ENCODE measurements at places on chromosomes 4 and X.
A peak's percentile ranks its signal among the peaks of the same experiment; 100 is the strongest.

GRCh38 chr4:12965334-12965733 lies 518.8 kb downstream of the RAB28 start:
- no peak for DNase-seq

DNA sequence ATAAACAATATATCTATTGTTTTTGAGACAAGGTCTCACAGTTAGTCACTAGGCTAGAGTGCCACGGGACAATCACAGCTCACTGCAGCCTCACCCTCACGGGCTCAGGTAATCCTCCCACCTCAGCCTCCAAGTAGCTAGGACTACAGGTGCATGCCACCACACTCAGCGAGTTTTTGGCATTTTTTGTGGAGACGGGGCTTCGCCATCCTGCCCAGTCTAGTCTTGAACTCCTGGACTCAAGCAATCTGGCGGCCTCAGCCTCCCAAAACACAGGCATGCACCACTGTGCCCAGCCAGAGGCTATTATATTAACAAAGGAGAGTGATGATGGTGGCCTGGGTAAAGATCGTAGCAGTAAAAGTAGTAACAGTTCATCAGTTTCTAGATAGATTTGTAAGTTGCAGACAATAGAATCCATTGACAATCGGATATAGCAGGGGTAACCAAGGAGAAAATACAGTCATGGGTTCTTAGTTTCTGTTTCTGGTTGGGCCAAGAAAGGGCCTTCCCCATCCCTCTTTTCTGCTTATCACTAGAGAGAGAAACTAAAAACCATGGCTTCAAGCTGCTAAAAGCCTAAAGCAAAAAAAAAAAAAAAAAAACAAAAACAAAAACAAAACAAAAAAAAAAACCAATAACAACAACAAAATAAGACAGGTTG lies 60.6 kb downstream of the ANXA10 start:
- DNase-seq, result no peak

DNA sequence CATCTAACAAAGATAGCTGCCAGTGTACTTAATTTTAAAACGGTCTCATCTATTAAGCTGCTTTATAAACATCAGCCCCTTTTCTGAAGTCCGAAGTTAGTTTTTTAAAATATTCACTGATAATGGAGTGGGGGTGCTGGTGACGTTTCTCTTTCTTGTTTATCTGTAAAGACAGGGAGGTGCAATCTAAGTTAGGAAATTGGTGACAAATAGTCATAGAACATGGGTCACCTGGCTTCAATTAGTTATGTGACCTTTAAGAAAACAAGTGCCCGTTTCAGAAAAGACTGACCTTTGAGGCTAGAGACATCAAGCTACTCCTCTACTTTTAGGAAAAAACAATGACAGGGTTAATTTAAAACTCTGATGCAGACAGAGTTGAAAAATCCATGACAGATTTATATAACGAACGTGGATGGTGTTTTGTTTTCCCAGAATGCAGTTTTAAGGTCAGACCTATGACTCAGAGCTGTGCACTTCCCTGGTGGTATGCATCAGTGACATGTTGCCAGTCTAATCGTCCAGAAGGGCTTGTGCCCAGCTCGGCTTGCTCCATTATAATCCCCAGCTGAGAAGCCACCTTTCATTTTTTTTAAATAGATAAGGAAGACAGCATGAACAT lies 38.2 kb downstream of the FHL1 start:
- no peak for DNase-seq

- no peak for DNase-seq
Observed at GRCh38 chr4:168139336-168139735, 47.0 kb downstream of the ANXA10 start.

DNA sequence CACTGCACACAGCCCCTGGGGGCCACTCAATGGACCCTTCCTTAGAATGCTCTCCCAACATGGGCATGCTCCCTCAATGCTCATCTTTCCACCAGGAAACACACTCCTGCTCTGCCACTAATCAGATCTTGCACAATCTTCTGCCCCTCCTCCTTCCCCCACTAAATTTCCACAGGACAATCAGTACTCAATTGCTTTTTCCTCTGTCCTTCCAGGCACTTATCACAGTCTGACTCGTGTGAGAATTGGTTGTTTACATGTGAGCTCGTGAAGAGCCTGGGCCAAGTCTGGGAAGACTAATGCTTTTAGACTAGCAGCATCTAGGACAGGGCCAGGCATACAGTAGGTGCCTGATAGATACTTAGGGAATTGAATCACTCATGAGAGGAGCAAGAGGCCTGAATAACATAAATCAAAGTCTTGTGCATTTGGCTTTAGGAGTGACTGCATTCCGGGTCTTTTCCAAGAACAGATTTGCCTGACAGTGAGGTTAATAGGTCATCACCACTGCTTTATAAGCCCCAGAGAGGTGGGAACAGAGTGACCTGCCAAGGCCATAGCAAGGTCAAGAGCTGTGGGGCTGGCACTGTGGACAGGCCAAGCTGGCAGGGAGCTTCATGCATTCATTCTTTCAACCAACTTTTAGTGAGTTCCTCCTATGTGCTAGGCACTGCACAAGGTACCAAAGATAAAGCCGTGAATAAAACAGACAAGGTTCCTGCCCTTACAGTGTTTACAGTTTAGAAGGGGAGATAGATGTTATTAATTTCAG lies 55.0 kb downstream of the PRPS1 start:
- DNase-seq, result no peak

DNA sequence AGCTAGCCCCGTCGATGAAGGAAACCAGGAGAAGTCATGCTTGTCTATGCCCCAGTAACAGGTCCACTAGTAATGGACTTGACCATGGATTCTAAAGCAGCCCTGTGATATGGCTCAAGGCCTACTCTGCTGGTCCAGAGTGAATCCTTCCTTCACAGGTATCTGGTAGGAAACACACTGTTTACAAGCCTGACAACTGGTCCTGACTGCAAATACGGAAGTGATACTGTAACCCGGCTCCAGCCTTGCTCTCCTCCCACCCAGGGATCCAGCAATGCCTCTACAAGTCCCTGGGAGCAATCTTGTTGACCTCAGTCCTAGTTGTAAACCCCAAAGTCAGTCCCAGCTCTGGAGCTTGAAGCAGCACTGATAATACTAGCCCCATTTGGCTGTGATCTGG lies 239.2 kb upstream of the GRID2 start:
- DNase-seq, result no peak

- no peak for DNase-seq
Observed at GRCh38 chr4:127783955-127784770, 2.0 kb downstream of the HSPA4L start.

DNA sequence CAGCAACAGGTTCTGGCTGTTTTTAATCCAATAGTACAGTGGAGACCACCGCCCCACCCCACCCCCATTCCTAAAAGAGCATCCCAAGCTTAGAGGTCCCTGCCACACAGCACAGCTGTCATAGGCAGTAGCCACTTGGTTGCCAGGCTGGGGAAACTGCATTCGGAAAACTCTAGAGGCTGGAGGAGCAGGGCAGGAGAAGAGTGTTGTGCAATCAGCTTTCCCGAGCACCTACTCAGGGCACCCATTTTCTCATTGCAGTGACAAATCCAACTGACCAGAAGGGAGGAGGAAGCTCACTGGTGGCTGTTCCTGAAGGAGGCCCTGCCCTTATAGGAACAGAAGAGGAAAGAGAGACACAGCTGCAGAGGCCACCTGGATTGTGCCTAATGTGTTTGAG lies 1.1 kb downstream of the CXCL1 start:
- no peak for DNase-seq

- no peak for DNase-seq
Observed at GRCh38 chr4:99848591-99849001, 32.0 kb downstream of the DAPP1 start.

DNA sequence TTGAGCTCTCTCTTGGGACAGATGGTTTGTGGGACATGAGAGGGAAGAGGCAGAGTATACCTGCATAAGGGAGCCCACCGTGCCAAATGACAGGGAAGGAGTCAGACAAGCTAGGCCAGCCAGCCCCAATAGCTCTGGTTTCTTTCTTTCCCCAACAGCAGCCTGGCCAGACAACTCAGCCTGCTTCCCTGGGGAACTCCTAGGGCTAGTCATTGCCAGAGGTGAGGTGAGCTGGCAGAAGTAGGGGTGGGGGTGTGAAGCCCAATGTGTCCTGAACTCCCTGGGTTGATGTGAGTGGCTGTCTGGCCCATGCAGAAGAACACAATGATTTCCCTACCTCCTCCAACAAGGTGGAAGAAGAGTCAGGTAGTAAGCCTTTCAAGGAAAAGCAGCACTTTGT lies 135.5 kb downstream of the AMMECR1 start:
- DNase-seq, result no peak

DNA sequence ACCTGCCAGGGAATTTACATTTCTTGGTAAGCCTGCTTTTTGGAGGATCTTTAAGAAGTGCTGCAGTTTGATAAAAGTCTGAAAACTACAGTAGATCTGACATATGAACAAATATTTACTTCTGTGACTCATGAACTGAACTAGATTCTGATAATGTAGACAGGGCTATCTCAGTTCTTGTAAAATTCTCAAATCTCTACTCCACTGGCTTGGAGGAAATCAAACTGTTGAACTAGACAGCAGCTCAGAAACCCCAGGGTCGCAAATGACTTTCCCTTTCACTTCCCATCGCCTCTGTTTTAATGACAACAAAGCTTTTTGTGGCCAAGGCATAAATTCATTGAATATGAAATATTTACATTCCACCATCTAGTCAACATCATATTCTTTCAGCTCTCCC lies 15.4 kb upstream of the OCIAD1 start:
- DNase-seq, result no peak

GRCh38 chrX:53474707-53475106 lies 40.5 kb upstream of the HSD17B10 start:
- DNase-seq, result no peak

DNA sequence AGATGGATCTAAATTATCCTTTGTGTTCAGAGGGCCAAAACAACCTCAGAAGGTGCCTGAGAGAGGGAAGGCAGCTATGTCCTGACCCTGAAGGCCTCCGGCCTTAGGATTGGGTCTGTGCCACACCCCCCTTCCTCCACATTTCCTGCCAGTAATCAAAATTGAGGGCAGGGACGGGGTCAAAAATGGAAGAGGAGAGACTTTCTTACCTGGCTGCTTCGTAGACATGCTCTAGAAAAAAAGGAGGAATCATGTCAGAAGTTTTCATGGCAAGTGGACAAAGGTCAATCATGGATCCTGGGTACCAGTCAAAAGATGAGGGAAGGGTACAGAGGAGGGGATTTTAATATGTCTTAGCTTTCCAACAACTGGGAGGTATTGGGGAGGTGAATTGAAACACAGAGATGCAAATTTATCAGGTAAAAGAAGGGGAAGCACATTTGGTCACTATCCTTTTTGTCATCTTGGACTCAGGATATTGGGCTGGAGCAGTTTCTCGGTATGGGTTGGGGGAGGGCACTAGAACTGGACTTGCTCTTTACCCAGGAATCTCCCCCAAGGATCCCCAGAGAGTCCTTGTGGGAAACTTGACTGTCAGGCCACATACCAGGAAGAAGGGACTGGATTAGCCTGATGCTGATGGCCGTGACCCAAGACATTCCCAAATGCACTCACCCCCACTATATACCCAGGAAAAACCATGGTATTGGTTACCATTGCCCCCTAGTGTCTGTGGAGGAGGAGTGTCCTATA lies 17.1 kb downstream of the VSIG4 start:
- DNase-seq, result no peak

GRCh38 chrX:15150586-15150985 lies 119.3 kb downstream of the ASB9 start:
- no peak for DNase-seq

GRCh38 chr4:47368211-47368610 lies 95.3 kb downstream of the COMMD8 start:
- no peak for DNase-seq

DNA sequence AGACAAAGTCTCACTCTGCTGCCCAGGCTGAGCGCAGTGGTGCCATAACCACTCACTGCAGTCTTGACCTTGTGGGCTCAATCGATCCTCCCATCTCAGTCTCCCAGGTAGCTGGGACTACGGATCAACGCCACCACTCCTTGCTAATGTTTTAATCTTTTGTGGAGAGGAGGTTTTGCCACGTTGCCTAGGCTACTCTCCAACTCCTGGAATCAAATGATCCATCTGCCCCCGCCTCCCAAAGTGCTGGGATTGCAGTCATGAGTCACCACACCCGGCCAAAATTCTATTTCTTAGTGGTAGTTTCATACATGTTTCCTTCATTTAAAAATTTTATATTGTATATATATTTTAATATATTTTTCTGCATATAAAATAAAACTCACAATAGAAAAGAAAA lies 125.8 kb upstream of the CLNK start:
- DNase-seq, result no peak

GRCh38 chrX:150635952-150636351 lies 57.2 kb upstream of the MTMR1 start:
- DNase-seq, result no peak

GRCh38 chr4:177118596-177118995 lies 191.1 kb upstream of the NEIL3 start:
- DNase-seq, result no peak

DNA sequence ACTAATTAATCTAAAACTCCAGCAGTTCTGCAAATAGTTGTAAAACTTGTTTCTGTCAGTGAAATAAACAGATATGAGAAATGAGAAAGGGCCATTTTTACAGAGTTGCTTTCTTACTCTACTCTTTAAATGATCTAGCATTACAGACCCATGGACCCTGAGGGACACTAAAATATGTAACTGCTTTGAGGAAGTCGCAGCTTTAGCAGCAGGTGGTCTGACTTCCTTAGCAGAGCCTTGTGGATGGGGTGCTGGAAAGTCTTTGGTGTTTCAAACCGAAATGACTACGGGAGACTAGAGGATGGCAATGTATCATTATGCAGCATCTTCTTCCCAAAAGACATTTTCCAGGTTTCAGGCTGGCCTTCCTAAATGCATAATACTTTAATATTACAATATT lies 18.7 kb downstream of the SHISA3 start:
- no peak for DNase-seq

DNA sequence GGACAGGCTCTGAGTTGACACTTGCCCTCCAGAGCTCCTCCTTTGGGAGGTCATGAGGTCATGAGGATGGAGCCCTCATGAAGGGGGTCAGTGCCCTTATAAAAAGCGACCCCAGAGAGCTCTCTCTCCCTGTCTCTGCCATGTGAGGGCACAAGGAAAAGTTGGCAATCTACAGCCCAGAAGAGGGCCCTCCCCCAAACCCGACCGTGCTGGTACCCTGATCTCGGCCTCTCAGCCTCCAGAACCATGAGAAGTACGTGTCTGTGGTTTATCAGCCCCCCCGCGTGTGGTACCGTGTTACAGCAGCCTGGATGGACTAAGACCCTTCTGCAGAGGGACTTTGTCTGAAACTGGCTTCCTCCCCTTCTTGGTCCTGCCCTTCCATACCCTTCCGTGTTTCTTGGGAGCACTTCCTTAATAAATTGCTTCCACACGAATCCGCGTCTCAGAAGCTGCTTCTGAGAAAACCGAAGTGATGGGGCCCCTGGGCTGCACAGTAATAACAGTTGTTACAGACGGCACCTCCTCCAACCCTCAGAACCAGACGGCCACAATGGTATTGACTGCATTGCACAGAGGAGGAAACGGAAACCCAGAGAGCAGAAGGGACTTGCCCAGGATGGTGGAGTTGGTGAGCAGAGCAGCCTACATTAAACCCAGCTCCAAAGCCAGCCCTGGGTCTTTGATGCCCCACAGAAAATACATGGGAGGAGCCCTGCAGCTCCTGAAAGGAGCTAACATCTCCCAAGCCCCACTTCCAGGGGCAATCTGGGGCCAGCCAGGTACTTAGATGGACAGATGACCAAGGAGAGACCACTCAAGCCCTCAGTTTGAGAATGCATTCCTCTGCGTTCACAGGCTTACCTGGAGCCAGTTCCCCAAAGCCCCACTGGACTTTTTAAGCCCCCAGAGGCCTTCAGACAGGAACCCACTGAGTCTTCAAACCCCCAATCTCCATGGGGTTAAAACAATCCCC lies 242.7 kb downstream of the BCOR start:
- peak; percentile 59 for DNase-seq

GRCh38 chr4:76192236-76192635 lies 21.4 kb downstream of the SCARB2 start:
- no peak for DNase-seq

All from stimulated activated CD4-positive, alpha-beta T cell treated with anti-CD3 and anti-CD28 coated beads, Interleukin-12 subunit alpha, Interleukin-12 subunit beta, amount 100 ng/mL, for 48 hours (primary cell).